ENCODE measurements at places on chromosomes 4 and X. TPM values are rescaled to one million over a fixed set of nuclear protein-coding genes. Genes with fewer than 3 reads are reported as not detected.

GRCh38 chr4:128502818-128503527 lies 215.4 kb upstream of the PGRMC2 start:
- no peak for DNase-seq

DNA sequence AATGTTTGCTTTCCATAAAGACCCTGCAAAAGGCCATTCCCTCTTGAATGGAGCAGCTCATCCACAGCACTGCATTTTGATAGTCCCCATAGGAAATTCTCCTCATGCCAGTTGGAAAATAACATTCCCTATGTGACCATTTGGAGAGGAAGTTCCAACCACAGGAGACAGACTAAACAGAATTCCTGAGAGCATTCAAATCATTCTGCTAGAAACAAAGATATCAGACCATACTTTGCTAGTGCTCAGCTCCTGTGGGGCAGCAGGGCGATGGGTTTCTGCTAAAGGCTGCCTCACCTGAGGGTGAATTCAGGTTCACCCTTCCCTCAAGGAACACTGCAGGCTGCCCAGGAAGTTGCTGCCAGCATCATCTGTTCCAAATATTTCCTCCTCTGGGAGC lies 58.8 kb downstream of the LNX1 start:
- DNase-seq = no peak

- DNase-seq = no peak
These were observed 3.9 kb upstream of the CHRNA9 start for GRCh38 chr4:40331101-40331745.

DNA sequence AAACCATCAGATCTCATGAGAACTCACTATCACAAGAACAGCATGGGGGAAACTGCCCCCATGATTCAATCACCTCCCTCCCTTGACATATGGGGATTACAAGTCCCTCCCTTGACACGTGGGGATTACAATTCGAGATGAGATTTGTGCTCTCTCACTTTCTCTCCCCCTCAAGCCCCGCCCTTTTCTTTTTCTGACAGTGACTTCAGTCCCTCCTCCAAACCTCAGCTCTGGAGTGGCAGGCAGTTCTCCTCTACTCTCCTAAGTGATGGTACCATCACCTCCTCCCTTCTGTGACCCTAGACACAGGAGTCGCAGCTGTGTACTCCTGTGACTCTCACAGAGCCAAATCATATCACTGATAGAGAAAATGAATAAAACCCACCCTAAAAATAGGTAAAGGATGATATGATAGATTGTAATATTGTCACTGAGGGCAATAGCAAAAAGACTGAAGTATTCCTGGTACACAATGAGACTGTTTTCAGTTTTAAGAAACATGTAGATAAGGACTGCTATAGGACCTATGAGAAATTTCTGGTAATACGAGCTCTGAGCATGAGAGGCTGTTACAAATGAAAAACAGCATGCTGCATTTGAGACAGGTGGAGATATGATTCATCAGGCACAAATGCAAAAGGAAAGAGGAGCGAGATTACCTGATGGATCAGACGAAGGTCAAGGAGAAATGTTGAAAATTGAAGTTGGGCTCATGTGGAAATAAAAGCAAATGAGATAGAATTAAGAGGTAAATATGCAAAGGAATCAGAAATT lies 101.2 kb upstream of the CBLL2 start:
- DNase-seq = no peak

DNA sequence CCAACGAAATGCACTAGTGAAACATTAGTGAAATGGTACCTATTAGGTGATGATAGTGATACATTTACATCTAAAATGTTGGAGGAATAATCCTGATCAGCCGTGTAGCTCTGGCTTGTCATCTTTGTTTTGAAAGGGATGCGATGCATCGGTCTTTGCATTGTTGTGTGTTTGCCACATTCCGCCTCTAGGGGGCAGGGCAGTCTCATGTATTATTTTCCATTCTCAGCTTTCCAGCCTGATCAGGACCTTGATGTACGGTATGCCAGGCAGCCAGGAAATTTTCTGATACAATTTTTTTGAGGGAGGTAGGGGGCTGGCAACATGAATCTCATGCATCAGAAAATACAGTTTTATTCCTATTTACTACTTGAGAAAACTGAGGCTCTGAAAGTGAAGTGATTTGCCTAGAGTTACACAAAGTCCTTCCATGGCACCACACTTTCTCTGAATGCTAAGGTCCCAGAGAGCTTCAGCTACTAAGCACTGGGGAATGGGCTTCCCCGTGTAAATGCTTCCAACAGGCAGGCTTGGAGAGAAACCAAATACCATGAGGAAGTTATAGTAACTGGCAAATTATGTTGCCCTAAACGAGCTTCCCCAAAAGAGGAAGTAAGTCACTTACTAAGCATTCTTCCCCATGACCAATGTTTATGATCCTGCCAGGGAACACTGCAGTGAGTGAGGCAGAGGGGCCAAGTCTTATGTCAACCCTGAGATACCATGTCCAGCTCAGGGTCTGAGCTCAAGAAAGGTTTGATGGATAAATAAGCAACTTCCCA lies 31.8 kb upstream of the IQSEC2 start:
- DNase-seq = peak; percentile 48

GRCh38 chrX:39840133-39840532 lies 257.6 kb downstream of the BCOR start:
- DNase-seq = no peak

DNA sequence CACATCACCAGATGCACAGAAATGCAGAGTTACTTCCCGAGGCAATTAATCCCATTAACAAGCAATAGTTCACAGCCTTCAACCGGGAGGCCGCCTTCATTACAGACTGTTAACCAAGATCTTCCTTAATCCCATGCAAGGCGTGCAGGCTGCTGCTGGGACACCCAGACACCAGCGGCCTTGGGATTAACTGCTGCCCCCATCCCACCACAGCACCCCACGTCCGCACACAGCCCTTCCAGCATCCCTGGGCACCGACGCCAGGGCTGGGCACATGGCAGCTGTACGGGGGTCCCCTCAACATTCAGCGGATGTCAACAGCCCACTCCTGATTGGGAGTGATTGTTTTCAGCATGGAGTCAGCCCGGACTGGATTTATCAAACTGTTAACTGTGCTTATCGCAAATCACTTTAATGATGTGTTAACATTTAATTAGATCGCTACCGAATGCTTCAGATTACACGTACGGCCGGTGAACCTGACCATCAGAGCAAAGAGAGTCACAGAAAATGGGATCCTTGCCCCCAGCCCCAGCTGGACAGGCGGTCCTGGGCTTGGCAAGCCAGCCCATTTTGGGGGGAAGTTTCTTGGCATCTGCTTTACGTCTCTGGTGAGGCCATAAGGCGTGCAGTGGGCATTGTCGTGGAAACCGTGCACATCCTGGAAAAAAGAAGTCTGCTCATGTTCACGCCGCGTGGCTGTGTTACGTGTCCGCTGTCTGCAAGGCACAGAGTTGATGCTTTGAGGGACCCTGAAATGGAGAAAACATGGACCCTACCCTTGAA lies 126.4 kb downstream of the HMX1 start:
- DNase-seq = no peak

Gene TGIF2LX
- polyA plus RNA-seq = not detected
